Activated T-cell treated with anti-CD3 and anti-CD28 coated beads, Interleukin-2, amount 50 U/mL, for 72 hours (primary cell): ENCODE measurements at places on chromosomes 12 and 14. TPM values are rescaled to one million over a fixed set of nuclear protein-coding genes. Genes with fewer than 3 reads are reported as not detected.

GRCh38 chr12:120139958-120140357 lies 23.4 kb upstream of the RAB35 start:
- no peaks in the 10 kb centered on the region for H3K27me3 ChIP-seq
- no peaks in the 10 kb centered on the region for H3K4me1 ChIP-seq
- DNase-seq = no peak
- H3K27ac ChIP-seq = no peak overlapping the region

DNA sequence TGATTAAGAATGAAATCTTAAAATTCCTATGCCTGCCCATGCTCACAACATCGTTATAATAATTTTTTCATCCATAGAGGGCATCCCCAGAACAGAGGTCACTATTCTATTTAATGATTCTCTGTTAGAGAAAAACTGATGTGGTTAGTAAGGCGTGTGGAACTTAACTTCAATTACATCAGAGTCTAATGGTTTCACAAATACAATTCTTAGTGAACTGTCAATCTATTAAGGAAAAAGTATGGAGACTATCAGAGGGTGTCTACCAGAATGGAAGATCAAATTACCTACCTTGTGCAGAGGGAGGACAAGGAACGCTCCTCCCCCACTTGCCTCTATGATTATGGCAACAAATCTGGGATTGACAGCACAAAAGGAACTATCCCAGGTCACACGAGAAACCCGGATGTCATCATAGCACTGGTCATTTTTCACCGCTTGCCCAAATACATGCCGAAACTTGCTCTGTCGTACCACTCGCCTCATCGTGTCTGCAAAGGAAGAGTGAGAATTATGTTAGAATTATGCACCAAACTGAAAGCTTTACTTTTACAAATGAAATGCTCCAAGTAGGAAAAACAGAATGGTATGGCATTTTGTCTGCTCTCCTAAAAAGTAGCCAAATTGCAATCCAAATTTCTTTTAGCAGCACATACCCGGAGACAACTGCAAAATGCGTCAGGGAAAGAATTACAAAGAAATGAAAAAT lies 30.3 kb downstream of the CORO1C start:
- no peaks in the 10 kb centered on the region for H3K27me3 ChIP-seq
- no peak for DNase-seq

GRCh38 chr12:52752516-52752915 lies 24.6 kb downstream of the KRT76 start:
- no peak for DNase-seq
- peaks cover 9% of the 10 kb centered on the region for H3K27me3 ChIP-seq
- no peak overlapping the region for H3K27ac ChIP-seq
- peaks cover 21% of the 10 kb centered on the region for H3K4me1 ChIP-seq
- no peaks in the 10 kb centered on the region for H3K36me3 ChIP-seq
- H3K4me3 ChIP-seq = no peak overlapping the region

- peaks cover 14% of the 10 kb centered on the region for H3K4me1 ChIP-seq
- DNase-seq = peak; percentile 65
- peaks cover 14% of the 10 kb centered on the region for H3K27me3 ChIP-seq
- H3K27ac ChIP-seq = no peak overlapping the region
- peak overlapping the region; percentile 28 for H3K4me3 ChIP-seq
Measured at GRCh38 chr12:123916729-123917128, 55.9 kb downstream of the CCDC92 start.

MORN3 gene
- 2.4 TPM for total RNA-seq

TPH2 gene
- not detected for total RNA-seq

NEUROD4 gene
- total RNA-seq = not detected

ACYP1 gene
- 40.5 TPM for total RNA-seq

DNA sequence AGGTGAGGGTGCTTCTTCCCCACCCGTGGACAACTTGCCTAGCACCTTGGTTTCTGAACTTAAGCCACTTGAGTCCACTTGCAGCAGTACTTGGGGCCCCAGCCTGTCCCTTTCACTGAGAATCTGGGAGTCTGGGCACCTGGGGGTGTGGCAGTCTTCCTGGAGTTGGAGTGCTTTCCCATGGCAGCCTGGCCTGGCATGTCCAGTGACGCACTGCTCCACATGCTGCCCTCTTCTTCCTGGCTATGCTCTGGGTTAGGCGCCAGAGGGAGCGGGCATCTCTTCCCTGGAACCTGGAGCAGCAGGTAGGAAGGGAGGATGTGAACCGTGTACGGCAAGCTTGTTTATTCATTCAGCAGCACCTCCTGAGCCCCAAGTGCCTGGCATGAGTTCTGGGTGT lies 76.4 kb downstream of the PAPOLA start:
- H3K27ac ChIP-seq = no peak overlapping the region
- H3K36me3 ChIP-seq = no peaks in the 10 kb centered on the region
- no peak overlapping the region for H3K4me3 ChIP-seq
- peaks cover 5% of the 10 kb centered on the region for H3K4me1 ChIP-seq

DNA sequence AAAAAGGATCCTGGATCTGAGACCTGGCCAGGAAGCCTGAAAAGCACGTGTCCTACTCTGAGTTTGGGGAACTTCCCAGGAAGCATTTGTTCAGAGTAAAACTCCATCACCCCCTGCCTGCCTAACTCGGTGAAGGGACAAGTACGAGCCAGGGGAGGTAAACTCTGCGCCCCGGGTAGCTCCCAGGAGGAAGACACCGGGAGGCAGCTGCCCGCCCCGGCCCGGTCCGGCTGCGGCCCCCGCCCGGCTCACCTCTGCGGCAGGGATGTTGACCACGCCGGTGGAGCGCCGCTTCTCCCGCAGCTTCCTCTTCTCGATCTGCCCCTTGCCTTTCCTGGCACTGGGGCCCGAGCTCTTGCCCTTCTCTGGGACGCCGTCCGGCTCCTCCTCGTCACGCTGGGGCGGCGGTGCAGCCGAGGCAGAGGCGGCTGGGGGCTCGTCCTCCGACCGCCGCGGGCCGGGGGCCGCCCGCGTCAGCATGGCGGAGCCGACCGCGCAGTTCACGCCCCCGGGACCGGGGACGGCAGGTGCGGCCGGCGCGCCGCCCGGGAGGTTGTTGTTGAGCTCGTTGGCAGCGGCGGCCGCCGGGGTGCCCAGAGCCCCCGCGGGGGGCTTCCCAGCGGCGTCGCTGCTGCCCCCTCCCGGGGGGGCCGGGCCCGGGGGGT lies 1.2 kb downstream of the PAWR start:
- H3K36me3 ChIP-seq = no peaks in the 10 kb centered on the region
- H3K27ac ChIP-seq = no peak overlapping the region
- DNase-seq = peak; percentile 27
- peaks cover 32% of the 10 kb centered on the region for H3K27me3 ChIP-seq

DNA sequence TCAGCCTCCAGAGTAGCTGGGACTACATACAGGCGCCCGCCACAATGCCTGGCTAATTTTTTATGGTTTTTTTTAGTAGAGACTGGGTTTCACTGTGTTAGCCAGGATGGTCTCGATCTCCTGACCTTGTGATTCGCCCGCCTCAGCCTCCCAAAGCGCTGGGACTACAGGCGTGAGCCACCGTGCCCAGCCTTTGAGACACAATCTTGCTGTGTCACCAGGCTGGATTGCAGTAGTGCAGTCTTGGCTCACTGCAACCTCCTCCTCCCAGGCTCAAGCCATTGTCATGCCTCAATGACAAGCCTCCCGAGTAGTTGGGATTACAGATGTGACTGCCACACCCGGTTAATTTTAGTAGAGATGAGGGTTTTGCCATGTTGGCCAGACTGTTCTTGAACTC lies 21.3 kb upstream of the STRN3 start:
- H3K36me3 ChIP-seq = no peaks in the 10 kb centered on the region
- peaks cover 10% of the 10 kb centered on the region for H3K4me1 ChIP-seq
- H3K27me3 ChIP-seq = no peaks in the 10 kb centered on the region
- H3K27ac ChIP-seq = no peak overlapping the region
- no peak overlapping the region for H3K4me3 ChIP-seq

TESPA1 gene
- total RNA-seq = 95.5 TPM

GSG1 gene
- not detected for total RNA-seq

CLEC9A gene
- not detected for total RNA-seq

DNA sequence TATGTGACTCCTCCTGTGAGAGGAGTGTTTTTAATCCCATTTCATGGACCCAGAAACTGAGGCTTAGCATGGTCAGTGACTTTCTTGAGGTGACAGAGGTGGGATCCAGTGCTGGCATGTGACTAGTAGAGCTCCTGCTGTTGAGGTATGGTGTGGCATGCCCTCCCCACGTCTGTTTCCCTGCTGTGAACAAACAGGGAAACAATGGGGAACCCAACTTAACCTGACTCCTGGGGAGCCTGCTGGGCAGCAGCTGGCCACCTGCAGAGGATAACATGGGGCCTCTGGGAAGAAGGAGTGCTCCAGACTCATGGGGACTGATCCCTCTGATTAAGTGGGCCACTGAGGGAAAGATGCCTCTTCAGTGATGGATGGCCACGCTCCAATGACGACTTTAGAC lies 114.0 kb downstream of the BEGAIN start:
- no peak overlapping the region for H3K27ac ChIP-seq
- DNase-seq = no peak
- H3K4me1 ChIP-seq = peaks cover 10% of the 10 kb centered on the region
- H3K27me3 ChIP-seq = no peaks in the 10 kb centered on the region
- H3K4me3 ChIP-seq = no peak overlapping the region
- H3K36me3 ChIP-seq = no peaks in the 10 kb centered on the region

- no peak for DNase-seq
- no peaks in the 10 kb centered on the region for H3K4me1 ChIP-seq
- H3K36me3 ChIP-seq = no peaks in the 10 kb centered on the region
- H3K4me3 ChIP-seq = no peak overlapping the region
- H3K27me3 ChIP-seq = no peaks in the 10 kb centered on the region
Measured at GRCh38 chr12:53151039-53151438, 29.5 kb upstream of the ZNF740 start.

DNA sequence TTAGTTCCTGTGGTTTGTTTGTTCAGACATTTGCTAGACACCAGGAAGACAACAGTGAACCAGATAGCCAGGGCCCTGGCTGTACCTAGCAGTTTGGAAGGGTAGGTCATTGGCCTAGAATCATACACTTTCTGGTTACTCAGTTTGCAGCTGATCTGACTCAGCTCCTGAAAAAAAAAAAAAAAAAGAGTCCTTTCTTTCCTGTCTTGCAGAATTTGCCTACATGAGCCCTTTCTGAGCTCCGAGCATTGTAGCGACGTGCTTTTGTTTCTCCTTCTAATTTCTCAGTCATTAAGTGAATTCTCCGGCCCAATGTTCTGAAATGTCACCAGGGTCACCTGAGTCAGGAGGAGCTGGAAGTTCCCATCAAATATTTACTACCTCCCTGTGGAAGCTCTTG lies 2.4 kb downstream of the CABP1 start:
- no peaks in the 10 kb centered on the region for H3K36me3 ChIP-seq
- no peak for DNase-seq
- peaks cover 58% of the 10 kb centered on the region for H3K27me3 ChIP-seq
- H3K4me1 ChIP-seq = peaks cover 13% of the 10 kb centered on the region
- no peak overlapping the region for H3K27ac ChIP-seq

GRCh38 chr14:95442016-95442632 lies 74.3 kb downstream of the SYNE3 start:
- H3K27ac ChIP-seq = no peak overlapping the region
- H3K36me3 ChIP-seq = peaks cover 22% of the 10 kb centered on the region
- no peak for DNase-seq
- peaks cover 14% of the 10 kb centered on the region for H3K4me1 ChIP-seq
- no peak overlapping the region for H3K4me3 ChIP-seq

- no peak for DNase-seq
- H3K4me3 ChIP-seq = no peak overlapping the region
- H3K36me3 ChIP-seq = no peaks in the 10 kb centered on the region
Measured at GRCh38 chr12:13597837-13598236, 383.6 kb downstream of the GRIN2B start.

DNA sequence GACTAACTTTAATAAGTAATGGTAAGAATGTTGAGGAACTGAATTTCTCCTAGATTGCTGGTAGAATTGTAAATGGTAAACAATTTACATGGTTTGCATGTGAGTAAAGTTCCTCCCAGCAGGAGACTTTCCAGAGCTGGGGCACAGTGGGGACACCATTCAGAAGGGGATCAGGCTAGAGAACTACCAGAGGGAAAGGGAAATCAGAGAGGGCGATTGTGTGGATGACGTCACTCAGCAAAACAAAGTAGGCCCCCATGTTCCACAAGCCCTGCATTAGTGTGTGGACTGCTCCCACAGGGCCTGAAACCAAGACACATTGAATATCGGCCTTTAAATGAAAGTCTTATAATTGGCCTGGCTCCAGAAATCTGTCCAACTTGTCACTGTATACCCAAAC lies 9.5 kb downstream of the RNASE11 start:
- DNase-seq = no peak
- H3K27ac ChIP-seq = no peak overlapping the region
- H3K4me3 ChIP-seq = no peak overlapping the region

PAPOLA gene
- 124 TPM for total RNA-seq

KIAA0586 gene
- total RNA-seq = 44.7 TPM

C3AR1 gene
- 0.79 TPM for total RNA-seq

DNA sequence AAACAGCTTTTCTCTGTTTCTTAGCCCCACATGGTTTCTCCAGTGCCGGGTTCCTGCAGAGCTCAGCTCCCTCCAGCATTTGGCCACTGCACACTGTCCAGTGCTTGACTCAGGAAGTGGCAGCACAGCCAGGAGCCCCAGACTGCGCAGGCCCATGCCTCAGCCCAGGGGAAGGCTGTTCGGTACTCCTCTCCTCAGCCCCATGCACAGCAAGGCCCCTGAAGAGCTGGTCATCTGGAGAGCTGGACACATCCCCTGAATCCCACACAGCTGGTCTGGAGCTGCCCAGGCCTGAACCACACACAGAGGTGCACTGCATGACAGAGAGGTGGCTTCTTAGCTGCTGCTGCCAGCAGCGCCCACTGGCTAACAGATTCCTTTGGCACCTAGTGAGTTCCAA lies 48.3 kb downstream of the STAB2 start:
- H3K27me3 ChIP-seq = peaks cover 10% of the 10 kb centered on the region
- peaks cover 2% of the 10 kb centered on the region for H3K36me3 ChIP-seq
- no peak overlapping the region for H3K4me3 ChIP-seq
- H3K27ac ChIP-seq = no peak overlapping the region
- DNase-seq = no peak

- H3K27me3 ChIP-seq = no peaks in the 10 kb centered on the region
- DNase-seq = no peak
- H3K4me3 ChIP-seq = no peak overlapping the region
- H3K36me3 ChIP-seq = no peaks in the 10 kb centered on the region
Measured at GRCh38 chr14:92538412-92538985, 24.9 kb downstream of the RIN3 start.

- no peaks in the 10 kb centered on the region for H3K27me3 ChIP-seq
- H3K36me3 ChIP-seq = no peaks in the 10 kb centered on the region
- H3K4me3 ChIP-seq = no peak overlapping the region
- no peak for DNase-seq
Measured at GRCh38 chr14:100644383-100644782, 57.2 kb upstream of the BEGAIN start.

DNA sequence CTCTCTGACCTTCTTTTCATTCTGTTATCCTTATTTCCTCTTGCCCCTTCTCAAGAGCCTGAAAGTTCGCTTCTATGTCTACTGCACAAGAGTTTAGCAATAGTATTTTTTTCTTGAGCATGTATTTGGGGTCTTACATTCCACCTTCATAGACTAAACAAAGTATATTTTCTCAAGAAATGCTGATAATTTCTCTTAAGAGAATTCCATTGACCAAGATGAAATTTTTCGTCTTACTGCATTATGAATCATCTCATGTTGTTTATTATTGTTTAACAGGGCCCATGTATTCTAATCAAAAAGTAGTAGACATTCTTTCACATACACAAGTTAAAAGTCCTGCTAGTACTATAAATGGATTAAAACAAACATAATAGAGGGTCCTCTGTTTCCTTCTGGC lies 219.3 kb downstream of the C12orf50 start:
- no peaks in the 10 kb centered on the region for H3K36me3 ChIP-seq
- no peak overlapping the region for H3K4me3 ChIP-seq
- no peaks in the 10 kb centered on the region for H3K27me3 ChIP-seq
- DNase-seq = no peak
- H3K4me1 ChIP-seq = no peaks in the 10 kb centered on the region
- no peak overlapping the region for H3K27ac ChIP-seq
